ENCODE measurements at places on chromosomes 13 and 19.

DNA sequence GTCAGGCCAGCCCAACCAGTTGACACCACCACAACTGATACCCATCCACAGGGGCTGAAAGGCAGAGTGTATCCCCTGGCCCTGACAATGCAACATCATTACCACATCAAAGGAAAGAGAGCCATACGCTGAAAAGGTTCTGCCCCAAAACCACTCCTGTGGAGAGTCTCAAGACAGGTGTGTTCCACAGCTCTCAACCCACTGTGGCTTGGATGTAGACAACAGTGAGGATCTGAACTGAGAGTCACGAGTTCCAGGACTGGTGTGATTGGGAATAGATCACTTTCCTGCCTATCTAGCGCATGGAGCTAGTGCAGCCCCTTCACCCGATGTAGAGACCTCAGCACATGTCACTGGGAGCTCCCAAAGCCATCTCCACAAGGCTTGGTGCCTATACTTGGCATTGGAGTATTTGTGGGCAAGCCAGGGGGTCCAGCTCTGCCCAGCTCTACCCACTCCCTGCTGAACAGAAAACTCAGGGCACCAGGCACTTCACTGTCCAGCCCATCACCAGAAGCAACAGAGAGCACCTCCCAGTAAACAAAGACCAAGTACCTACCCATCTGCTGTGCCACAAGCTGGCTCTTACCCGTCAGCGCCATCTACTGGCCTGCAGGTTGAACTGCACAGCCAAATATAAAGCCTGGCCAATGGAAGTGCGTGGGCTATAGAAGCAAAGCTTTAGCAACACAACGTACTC lies 579.5 kb downstream of the UQCRFS1 start:
- peak; percentile 32 for DNase-seq

- DNase-seq, result peak; percentile 57
Observed at GRCh38 chr19:50368649-50369570, 3.5 kb upstream of the NAPSA start.

- DNase-seq, result no peak
Observed at GRCh38 chr19:11400798-11401197, 16.7 kb upstream of the EPOR start.

- DNase-seq, result no peak
Observed at GRCh38 chr13:51759240-51759639, 44.7 kb downstream of the DHRS12 start.

DNA sequence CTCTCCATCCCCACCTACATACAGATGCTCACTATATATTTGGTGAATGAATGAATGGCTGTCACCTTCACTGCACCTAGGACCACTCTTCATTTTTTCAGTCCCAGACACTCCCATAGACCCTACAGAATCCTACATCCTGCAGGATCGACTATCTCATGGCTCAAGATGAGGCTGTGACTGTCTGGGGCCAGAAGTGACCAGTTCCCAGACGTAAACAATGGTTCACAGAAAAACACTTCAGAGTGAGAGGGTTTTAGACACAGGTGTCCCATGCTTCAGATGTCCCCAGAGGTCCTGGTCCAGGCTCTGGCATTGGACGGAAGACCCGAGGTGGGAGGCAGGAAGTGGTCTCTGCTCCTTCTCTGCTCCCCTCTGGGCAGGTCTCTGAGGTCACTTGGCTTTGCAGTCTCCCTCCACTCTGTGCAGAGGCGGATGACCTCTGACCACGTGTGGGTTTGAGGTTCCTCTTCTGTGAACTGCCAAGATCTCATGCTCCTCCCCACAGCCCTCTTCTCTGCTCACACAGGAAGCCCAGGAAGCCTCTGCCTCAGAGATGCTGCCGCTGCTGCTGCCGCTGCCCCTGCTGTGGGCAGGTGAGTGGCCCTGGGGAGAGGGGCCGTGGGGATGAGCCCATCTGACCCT lies 24.9 kb downstream of the SIGLEC7 start:
- peak; percentile 28 for DNase-seq

- no peak for DNase-seq
Observed at GRCh38 chr13:27562457-27562856, 57.9 kb downstream of the LNX2 start.

GRCh38 chr19:10379880-10380312 lies 476 bp downstream of the TYK2 start:
- DNase-seq, result no peak

GRCh38 chr13:106186366-106187030 lies 349.0 kb downstream of the EFNB2 start:
- no peak for DNase-seq

- no peak for DNase-seq
Observed at GRCh38 chr13:88925954-88926353, 1254.8 kb downstream of the SLITRK5 start.

- no peak for DNase-seq
Observed at GRCh38 chr13:37290716-37291505, 185.4 kb upstream of the CSNK1A1L start.

GRCh38 chr13:97781891-97782305 lies 171.6 kb upstream of the IPO5 start:
- DNase-seq, result no peak

DNA sequence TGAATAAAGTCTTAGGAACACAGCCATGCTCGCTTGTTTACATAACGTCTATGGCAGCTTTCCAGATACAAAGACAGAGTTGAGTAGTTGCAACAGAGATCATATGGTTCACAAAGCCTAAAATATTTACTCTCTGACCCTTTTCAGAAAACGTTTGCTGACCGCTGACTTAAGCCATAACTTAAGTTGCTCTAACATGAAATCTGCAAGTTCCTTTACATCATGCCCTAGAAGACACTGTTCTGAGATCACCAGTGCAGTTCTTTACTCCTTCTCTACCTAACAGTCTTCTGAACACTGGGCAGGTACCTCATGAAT lies 166.4 kb downstream of the DCLK1 start:
- DNase-seq, result no peak

- DNase-seq, result no peak
Observed at GRCh38 chr13:41917641-41918040, 43.3 kb downstream of the VWA8 start.

DNA sequence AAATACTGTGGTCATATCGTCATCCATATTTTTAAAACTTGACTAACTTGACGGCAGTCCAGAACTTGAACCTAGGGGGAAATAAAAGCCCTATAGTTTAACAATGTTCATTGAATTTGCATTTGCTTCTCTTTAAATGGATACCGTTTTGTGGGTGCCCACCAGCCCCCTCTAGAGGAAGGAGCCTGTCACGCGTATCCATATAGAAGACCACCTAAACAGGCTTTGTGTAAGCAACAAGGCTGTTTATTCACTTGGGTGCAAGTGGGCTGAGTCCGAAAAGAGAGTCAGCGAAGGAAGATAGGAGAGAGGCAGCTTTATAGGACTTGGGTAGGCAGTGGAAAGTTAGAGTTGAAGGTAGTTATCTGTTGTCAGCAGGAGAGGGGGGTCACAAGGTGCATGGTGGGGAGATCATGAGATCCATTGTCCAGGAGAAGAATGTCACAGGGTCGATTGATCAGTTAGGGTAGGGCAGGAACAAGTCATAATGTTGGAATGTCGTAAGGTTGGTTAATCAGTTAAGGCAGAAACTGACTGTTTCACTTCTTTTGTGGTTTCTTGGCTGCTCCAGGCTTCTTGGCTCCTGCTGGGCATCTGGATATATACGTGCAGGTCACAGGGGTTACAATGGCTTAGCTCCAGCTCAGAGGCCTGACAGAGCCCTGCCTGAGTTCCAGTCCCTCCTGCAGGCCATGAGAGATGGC lies 42.5 kb upstream of the ANKRD10 start:
- DNase-seq, result no peak

- no peak for DNase-seq
Observed at GRCh38 chr19:13149628-13150186, 468 bp downstream of the STX10 start.

DNA sequence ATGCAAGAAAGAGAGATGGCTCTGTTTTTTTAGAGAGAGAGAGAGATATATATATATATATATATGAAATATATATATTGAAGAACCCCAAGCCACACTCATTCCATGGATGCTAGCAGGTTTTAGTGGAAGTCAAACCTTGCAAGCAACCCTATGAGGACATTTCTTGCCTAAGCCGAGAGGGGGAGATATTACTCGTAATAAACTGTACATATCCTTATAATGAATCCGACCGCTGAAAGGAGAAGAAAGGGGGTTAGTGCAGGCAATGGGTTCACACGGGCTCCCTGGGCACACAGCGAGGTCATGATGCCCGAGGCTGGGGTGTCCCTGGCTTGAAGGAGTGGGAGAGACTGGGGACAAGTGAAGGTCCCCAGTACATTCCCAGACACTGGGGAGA lies 78.3 kb downstream of the IER2 start:
- DNase-seq, result no peak

GRCh38 chr13:80814541-80814940 lies 473.6 kb upstream of the SPRY2 start:
- DNase-seq, result no peak

GRCh38 chr13:37129866-37130265 lies 24.4 kb upstream of the CSNK1A1L start:
- DNase-seq, result no peak

DNA sequence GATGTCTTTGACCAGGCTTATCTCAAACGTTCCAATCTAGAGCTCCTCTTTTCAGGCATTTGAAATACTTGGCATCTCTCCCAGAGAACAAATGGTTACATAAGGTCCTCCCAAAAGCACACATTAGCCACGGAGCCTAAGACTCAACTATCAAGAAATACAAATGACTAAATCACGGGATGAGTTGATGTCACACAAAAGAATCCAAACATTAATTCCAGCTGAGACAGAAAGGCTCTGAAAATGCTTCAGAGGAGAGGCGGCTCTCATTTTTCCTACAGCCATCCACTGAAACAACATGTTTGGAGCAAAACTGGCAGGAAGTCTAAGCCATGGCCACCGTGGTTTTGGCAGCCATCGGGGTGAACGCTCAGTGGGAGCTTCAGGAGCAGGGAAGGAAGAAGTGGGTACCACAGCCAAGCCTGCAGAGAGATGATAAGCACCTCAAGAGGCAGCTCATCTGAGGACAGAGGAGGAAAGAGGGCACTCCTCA lies 122.5 kb downstream of the STK24 start:
- no peak for DNase-seq

GRCh38 chr19:9139609-9140158 lies 513 bp upstream of the ZNF317 start:
- no peak for DNase-seq

GRCh38 chr19:56109226-56109625 lies 11.9 kb downstream of the ZNF787 start:
- no peak for DNase-seq

GRCh38 chr13:81577601-81578195 lies 1236.8 kb upstream of the SPRY2 start:
- DNase-seq, result no peak

DNA sequence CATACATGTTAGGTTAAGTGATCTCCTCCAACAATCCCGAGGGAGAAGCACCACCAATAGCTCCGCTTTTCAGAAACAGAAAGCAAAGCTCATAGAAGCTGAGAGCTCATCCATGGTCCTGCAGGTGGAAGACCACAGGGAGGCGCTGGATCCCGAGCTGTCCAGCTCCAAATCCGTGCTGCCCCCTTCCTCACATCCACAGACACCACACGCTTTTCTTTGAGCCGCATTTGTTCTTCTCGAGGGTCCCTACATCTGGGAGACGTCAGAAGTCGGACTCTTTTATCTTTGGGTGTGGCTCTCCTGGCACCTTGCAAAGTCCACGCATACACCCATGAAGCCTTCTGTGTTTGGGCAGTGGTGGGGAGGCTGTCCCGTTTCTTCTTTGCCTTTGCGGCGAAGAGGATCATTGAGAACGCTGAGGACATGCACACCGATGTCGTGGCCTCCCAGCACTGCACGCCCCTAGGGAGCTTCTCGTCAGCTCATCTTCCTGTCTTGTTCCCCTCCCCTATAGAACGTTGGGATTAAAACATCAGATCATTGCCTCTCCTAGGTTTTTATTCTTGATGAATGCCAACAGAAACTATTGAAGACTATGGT lies 184.8 kb downstream of the TEX29 start:
- no peak for DNase-seq

GRCh38 chr19:28468701-28469459 lies 744.1 kb downstream of the UQCRFS1 start:
- DNase-seq, result no peak

DNA sequence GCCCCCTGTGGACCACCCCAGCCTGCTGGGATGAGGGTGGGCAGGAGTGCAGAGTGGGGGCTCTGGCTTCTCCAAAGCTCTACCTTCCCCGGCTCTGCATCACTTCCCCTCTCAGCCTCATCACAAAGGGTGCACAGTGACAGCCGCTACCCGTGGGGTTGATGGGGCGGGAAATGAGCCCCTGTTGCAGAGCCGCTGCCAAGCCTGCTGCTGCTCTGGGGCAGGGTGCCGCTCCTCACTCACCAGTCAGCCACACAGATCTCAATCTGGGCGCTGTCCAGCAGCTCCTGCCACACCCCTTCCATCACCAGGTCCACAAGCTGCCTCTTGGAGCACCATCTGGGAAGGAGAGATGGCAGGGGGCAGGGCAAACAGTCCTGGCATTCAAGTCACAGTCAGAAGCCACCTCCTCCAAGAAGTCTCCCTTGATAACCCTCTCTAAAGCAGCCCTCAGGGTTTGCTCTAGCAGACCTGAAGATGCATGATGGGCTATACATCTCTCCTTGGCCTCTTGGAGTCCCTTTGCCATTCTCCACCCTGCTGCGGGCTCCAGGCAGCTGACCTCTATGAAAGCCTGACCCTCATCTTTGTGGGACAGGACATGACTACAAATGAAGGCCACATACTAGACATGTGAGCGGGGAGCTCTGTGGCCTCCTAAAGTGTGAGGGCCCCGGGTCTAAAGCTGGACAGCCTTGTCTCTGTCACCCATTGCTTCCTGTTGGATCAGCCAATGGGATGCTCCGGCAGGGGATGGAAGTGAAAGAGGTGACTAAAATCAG lies 15.7 kb downstream of the MRPS12 start:
- DNase-seq, result no peak

GRCh38 chr19:42290523-42291434 lies 11.2 kb upstream of the PRR19 start:
- DNase-seq, result no peak

- no peak for DNase-seq
Observed at GRCh38 chr13:27830010-27830409, 37.7 kb downstream of the GSX1 start.

GRCh38 chr13:42215578-42216421 lies 56.2 kb upstream of the AKAP11 start:
- DNase-seq, result no peak

GRCh38 chr19:46107371-46107770 lies 17.1 kb downstream of the IGFL3 start:
- DNase-seq, result no peak

- DNase-seq, result no peak
Observed at GRCh38 chr13:31322026-31322425, 122.3 kb downstream of the B3GLCT start.

GRCh38 chr13:19862481-19863313 lies 752 bp downstream of the ZMYM5 start:
- DNase-seq, result peak; percentile 62
